LHCN-M2 (cell line): ENCODE measurements at places on chromosomes 7 and 10.

DNA sequence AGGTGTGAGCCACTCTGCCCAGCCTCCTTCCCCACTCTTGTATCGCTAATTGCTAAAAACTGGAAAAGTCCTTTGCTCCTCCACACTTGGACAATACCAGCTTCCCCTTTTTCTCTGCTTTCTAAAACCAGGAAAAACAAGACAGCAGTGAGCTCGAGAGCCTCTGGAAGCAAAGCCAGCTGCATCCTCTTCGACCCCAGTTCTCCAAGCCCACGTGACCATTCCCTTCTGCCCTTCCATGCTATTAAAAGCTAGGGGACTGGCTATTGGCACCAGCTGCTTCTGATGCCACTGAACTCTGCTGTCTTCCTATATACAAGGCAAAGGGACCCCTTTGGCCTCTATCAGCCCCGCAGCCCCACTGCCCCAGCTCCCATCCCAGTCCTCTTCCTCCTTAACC, 92.2 kb downstream of the SPDYE5 start:
- no peak for DNase-seq

- DNase-seq, result no peak
These were observed 20.5 kb downstream of the EIF3B start for GRCh38 chr7:2374830-2375728.

- peak; percentile 85 for DNase-seq
These were observed at the start of gene NUDT13 for GRCh38 chr10:73110345-73110849. TSS of gene NUDT13 (plus strand) at chr10:73110455. CDS start at chr10:73114366, 3,911 bp downstream.

DNA sequence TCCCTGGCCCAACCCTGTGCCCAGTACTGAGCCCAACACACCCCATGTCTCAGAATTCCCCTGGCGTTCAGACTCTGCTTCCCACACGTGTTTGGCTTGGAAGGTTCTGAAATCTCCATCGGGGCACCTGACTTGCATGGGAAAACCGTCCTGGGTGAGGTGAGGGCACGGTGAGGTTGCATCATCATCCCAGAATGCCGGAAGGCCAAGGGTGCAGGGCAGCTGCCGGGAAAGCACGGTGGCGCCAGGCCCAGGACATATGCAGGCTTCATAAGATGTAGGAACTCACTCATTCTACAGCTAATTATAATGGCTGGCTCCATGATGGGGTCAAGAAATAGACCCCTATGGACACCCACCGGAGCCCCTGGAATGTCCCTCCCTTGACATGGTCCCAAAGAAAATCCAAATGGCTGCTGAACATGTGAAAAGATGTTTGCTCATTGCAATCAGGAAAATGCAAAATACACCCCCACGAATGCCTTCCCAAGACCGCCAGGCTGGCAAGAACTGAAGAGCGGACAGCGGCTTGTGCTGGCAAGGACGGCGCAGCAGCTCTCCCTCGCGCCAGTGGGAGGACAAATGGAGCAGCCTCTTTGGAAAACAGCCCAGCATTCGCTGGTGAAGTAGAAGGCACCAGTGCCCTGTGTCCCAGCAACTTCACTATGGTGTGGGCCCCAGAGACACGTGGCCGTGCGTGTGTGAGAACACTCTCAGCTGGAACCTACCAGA, 2.3 kb downstream of the KNDC1 start:
- no peak for DNase-seq

GRCh38 chr10:132020456-132020855, 38.7 kb upstream of the BNIP3 start:
- DNase-seq, result no peak
